Glutamatergic neuron (in vitro differentiated cells): ENCODE measurements at places on chromosomes 5 and 9. TPM values are rescaled to one million over a fixed set of nuclear protein-coding genes. Genes with fewer than 3 reads are reported as not detected.

PNPLA7 gene
- 6.7 TPM for total RNA-seq

GFRA3 gene
- total RNA-seq = 1.1 TPM

RMRP gene
- 35,708 TPM for total RNA-seq

PTGES gene
- 1.0 TPM for total RNA-seq

SLCO6A1 gene
- 1.6 TPM for total RNA-seq

MYORG gene
- total RNA-seq = 4.6 TPM

C5orf34 gene
- 10.2 TPM for total RNA-seq

LTC4S gene
- 0.91 TPM for total RNA-seq

PRRT1B gene
- total RNA-seq = not detected

CNTNAP3 gene
- total RNA-seq = 12.6 TPM

SPINK6 gene
- total RNA-seq = not detected

OGN gene
- not detected for total RNA-seq

INSYN2B gene
- not detected for total RNA-seq

ST8SIA4 gene
- total RNA-seq = 12.6 TPM

FRMPD1 gene
- total RNA-seq = 38.1 TPM

UNC5A gene
- 5.6 TPM for total RNA-seq

ZNF879 gene
- total RNA-seq = 5.7 TPM

DNA sequence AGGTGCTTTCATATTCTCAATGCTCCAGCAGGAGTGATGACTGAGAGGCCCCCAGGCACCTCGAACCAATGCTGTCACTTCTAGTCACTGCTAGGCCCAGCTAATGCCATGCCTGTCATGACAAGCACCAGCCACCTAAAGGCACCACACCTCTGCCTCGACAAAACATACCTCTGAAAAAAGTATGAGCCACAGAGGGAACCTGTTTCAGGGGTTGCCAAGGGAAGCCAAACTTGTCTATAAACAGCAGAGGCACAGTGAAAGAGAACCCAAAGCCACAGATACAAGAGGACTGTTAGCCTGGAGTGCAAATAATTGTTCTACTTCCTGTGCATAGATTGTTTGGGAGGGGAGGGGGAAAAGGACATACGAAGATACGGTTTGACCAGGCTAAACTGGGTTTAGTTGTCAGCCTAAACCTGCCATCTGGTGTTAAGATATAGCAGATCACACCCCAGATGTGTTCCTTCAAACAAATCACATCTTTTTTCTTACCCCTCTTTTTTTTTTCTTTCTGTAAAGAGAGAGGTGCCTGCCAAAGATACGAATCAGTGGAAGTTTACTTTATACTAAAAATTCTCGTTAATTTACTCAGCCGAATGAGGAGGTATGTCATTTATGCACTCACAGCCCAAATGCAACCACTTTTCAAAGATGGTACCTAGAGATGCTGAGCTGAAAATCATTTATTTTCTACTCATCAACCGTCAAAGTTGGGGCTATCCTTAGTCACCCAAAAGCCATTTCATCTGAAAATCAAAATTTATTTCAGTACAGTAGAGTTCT, 45.7 kb downstream of the BNC2 start:
- DNase-seq = no peak

- no peak for DNase-seq
Measured at GRCh38 chr5:103469288-103470040, 93.1 kb downstream of the NUDT12 start.

- DNase-seq = peak; percentile 83
Measured at GRCh38 chr9:90642570-90643539, at the start of gene DIRAS2. Gene DIRAS2, minus strand, starts transcription at chr9:90642824. Its CDS starts 28,997 bp downstream, at chr9:90613827.

- no peak for DNase-seq
Measured at GRCh38 chr9:20507431-20507830, 114.9 kb downstream of the MLLT3 start.

- peak; percentile 57 for DNase-seq
Measured at GRCh38 chr5:473551-474192, 30.7 kb downstream of the EXOC3 start.

DNA sequence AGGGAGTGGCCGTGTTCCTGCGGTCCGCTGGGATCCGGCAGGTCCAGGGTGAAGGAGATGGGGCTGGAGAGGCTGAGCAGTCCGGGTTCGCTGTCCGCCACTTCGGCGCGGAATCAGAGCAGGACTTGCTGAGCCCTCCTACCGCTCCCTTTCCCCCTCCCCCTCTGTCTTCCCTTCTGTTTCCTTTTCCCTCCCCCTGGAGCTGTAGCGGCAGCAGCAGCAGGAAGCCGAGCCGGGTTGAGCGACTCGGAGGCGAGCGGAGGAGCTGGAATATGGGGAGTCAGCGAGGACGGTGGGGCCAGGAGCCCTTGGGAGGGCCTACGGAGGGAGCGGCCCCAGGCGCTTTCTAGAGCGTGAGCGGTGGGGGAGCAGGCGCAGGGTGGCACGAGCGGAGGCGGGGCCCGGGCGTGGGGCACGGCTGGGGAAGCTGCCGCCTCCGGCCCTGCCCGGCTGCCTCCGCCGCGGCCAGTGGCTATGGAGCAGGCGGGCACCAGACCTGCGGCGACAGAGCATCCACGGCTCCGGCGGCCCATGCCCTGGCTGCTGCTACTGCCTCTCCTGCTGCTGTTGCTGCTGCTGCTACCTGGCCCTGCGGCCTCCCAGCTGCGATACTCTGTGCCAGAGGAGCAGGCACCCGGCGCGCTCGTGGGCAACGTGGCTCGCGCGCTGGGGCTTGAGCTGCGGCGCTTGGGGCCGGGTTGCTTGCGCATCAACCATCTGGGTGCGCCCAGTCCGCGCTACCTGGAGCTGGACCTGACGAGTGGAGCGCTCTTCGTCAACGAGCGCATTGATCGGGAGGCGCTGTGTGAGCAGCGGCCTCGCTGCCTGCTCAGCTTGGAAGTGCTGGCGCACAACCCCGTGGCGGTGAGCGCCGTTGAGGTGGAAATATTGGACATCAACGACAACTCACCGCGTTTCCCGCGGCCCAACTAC, at the start of gene PCDHAC2:
Gene PCDHAC2 (plus strand): TSS at position 184 of the 933 bp plus-strand sequence. CDS start 291 bp downstream, at position 475.
- DNase-seq = peak; percentile 75

DNA sequence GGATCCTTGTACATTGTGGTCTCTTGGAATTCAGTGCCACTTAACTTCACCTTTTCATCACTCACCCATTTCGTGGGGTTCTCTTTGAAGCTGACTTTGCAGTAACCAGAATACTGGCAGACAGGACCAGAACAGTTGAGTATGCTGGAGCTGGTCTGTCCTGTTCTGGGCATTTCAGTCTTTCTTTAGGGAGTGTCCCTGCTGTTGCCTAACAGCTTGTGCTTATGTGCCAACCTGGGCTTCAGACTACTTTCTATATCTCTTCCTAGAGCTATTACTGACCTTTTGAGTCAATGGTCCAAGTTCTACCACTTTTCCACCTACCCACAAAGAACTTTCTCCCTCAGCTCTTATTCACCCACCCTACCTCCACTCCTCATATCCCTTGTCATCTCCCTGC, 10.0 kb upstream of the INSL6 start:
- no peak for DNase-seq

GRCh38 chr5:56829137-56829908, 14.0 kb downstream of the MAP3K1 start:
- DNase-seq = no peak

- DNase-seq = no peak
Measured at GRCh38 chr9:21029661-21030060, 1.8 kb downstream of the HACD4 start.

DNA sequence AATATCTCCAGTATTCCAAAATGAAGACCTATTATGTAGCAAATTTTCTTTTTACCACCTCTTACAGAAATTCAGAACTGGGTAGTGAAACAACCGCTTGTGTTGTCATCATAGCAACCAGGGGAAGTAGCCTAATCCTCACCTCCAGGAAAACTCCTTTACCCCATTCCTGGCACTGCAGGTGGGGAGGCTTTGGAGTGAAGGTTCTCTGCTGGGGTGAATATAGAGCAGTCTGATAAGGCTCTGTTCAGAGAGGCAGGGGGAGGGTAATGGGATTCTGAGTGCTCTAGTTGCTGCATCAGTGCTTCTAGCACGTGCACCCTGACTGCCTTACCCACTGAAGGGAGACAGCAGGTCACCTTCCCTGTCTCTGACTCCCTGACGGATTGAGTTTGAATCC, 116.2 kb downstream of the MAN2A1 start:
- DNase-seq = peak; percentile 19

DNA sequence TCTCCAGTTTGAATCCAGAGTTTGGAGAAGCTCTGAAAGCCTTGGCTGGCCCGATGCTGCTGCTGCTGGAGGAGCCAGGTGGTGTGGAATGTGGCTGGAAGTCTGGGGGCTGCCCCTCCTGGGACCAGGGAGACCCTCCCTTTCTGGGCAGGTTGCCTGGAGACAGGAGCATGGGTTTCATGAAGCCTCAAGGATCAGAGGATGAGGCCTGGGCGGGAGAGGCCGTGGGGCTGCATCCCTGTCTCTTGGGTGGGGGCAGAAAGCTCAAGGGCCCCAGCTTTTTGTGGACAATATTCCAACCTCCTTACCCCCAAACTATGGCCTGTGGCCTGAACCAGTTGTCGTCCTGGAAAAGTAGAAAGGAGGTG, 10.1 kb downstream of the FGF18 start:
- DNase-seq = no peak

GRCh38 chr9:101369286-101369685, 15.5 kb downstream of the BAAT start:
- DNase-seq = no peak

GRCh38 chr5:53045263-53045662, 56.1 kb downstream of the ITGA2 start:
- no peak for DNase-seq

GRCh38 chr9:8754751-8755150, 955.2 kb upstream of the DMAC1 start:
- no peak for DNase-seq

DNA sequence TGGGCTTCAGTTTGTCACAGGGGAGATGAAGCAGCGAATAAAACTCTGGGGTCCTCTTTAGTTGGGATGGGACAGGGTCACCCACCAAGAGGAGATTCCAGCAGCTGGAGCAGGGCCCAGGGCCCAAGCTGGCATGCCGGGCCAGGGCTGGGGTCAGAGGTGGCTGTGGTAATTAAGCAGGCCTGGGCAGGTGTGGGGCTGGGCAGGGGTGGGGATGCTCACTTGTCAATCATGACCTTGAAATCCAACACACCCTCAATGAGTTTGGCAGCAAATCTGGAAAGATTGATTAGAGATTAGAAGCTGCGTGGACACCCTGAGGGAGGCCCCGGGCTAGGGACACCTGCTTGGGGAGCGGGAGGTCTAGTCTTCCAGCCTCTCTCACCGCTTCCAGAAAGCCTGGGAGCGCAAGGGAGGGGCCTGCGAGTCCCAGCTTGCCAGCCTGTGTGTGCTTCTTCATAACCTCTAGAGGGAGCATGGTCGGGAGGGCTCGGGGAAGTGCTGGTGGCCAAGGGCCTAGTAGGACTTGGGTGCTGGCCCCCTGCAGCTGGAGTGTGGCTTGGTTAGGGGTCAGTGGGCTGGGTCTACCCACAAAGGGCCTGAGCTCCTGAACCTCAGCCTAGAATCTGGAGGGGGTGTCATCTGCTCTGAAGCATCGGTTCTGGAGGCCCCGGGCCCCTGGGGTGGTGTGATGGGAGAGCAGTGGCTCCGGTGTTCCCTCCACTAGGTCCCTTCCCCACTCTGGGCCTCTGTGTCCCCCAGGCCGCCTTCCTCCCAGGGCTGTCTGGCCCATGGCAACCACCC, 7.6 kb downstream of the CRAT start:
- peak; percentile 58 for DNase-seq

GRCh38 chr9:105138306-105138801, 106.1 kb upstream of the SLC44A1 start:
- peak; percentile 39 for DNase-seq

DNA sequence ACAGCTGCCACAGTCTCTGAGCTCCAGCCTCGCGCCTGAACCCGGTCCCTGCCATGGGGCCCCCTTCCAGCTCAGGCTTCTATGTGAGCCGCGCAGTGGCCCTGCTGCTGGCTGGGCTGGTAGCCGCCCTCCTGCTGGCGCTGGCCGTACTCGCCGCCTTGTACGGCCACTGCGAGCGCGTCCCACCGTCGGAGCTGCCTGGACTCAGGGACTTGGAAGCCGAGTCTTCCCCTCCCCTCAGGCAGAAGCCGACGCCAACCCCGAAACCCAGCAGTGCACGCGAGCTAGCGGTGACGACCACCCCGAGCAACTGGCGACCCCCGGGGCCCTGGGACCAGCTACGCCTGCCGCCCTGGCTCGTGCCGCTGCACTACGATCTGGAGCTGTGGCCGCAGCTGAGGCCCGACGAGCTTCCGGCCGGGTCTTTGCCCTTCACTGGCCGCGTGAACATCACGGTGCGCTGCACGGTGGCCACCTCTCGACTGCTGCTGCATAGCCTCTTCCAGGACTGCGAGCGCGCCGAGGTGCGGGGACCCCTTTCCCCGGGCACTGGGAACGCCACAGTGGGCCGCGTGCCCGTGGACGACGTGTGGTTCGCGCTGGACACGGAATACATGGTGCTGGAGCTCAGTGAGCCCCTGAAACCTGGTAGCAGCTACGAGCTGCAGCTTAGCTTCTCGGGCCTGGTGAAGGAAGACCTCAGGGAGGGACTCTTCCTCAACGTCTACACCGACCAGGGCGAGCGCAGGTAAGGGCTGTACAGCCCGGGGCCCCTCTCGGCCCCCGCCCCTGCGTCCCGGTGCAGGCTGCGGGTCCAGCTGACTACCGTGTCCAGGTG, 509 bp downstream of the LVRN start:
- peak; percentile 65 for DNase-seq

- DNase-seq = no peak
Measured at GRCh38 chr9:76302947-76303550, 91.2 kb downstream of the RFK start.

GRCh38 chr5:139694556-139695177, 46.5 kb downstream of the CXXC5 start:
- DNase-seq = no peak

- no peak for DNase-seq
Measured at GRCh38 chr5:78920604-78921003, 64.5 kb downstream of the ARSB start.

- peak; percentile 47 for DNase-seq
Measured at GRCh38 chr5:115179030-115179393, 9.3 kb upstream of the TRIM36 start.

- no peak for DNase-seq
Measured at GRCh38 chr5:38471709-38472108, 84.7 kb downstream of the LIFR start.

GRCh38 chr5:142982821-142983200, 212.6 kb downstream of the ARHGAP26 start:
- DNase-seq = no peak

DNA sequence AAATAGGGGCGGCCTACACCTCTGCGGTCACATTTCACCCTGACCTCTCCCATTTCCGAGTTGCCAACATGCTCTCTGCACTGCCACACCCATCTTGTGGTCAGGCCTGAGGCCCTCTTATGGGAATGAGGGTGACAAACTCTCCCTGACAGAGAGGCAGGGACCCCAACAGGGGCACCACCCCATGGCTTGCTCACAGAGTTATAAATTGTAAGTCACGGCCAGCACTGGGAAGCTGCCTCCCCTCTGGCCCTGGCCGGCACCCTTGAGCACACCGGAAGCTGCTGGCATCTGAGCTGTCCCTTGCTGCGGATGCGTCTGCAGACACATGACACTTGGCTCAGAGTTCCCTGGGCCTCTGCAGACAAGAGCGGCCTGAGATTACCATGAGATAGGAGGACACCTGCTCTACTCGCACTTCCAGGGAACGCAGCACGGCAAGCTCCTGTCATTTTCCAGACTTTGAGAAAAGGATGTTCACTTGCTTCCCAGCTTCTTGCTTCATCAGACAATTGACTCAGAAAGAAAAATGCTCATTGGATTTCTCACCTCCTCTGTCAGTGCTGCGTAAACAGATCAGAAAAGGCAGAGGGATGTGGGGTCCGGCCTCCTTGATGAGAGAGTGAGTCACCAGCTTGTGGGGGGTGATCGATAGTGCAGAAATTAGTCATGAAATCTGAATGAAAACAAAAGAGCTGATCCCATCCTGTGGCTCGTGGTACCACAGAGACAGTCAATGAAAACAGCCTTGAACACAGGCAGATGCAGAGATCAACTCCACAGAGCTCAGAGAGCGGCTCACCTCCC, 269.8 kb downstream of the SYK start:
- DNase-seq = no peak
